ENCODE measurements at places on chromosomes 5 and 9. TPM values are rescaled to one million over a fixed set of nuclear protein-coding genes. Genes with fewer than 3 reads are reported as not detected.

DNA sequence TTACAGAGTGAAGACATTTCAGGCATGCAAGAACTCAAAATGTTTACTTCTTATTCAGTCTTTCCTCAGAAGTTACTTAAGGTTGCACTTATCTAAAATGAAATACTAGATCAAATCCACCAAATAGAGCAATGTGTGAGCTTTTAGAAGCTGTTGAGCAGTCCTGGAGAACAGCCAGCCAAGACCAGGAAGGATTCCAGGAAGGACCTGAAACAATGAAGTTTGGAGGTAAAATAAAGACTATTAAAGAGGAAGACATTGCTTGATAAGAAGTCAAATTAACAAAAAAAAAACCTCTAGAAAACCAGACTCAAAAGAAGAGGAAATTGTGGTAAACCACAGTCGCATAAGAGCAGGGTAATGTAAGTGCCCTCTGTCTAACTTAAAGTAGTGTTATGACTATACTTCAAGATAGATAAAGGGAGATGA, 156.2 kb upstream of the S1PR3 start:
- no peak for DNase-seq
- peaks cover 47% of the 10 kb centered on the region for H3K27me3 ChIP-seq
- peak overlapping the region; percentile 20 for H3K27ac ChIP-seq
- no peaks in the 10 kb centered on the region for H3K36me3 ChIP-seq
- peaks cover 7% of the 10 kb centered on the region for H3K4me1 ChIP-seq

DNA sequence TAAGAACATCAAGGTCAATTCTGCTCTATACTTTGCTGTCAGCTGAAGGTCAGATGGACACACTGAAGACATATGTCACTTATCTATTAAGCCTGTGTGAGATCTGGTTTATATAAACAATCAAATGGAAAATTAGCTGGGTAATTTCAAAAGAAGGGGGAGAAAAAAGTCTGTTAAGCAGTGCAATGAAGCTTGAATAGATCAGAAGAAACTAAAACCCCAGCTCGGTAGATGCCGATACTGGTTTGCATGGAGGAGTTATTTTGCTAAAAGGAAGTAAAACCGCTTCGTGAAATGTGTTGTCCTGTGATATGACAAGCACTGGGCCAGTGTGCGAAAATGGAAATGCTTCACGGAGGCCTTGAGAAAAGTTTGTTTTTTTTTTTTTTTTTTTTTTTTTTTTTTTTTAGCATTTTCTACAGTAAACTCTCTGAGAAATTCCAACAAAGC, 148.8 kb downstream of the MEF2C start:
- H3K27me3 ChIP-seq, result peaks cover 3% of the 10 kb centered on the region
- no peak overlapping the region for H3K27ac ChIP-seq
- no peaks in the 10 kb centered on the region for H3K36me3 ChIP-seq

DNA sequence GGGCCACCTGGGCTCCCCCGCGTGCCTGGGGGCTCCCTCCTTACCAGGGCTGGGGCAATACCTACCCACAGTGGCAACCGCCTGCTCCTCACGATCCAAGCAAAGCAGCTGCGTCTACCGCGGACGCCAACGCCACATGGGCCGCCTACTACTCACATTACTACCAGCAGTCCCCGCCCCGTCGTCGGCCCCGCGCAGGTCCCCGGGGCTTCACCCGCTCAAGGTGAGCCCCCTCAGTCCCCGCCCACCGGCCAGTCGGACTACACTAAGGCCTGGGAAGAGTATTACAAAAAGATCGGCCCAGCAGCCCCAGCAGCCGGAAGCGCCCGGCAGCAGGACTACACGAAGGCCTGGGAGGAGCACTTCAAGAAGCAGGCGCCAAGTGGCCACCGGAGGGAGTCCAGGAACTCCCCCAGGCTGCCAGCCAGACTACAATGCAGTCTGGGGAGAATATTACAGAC, 106.0 kb upstream of the MTAP start:
- H3K27ac ChIP-seq, result no peak overlapping the region
- no peak overlapping the region for H3K4me3 ChIP-seq
- no peak for DNase-seq
- H3K27me3 ChIP-seq, result peaks cover 5% of the 10 kb centered on the region
- H3K36me3 ChIP-seq, result no peaks in the 10 kb centered on the region
- H3K4me1 ChIP-seq, result no peaks in the 10 kb centered on the region

DNA sequence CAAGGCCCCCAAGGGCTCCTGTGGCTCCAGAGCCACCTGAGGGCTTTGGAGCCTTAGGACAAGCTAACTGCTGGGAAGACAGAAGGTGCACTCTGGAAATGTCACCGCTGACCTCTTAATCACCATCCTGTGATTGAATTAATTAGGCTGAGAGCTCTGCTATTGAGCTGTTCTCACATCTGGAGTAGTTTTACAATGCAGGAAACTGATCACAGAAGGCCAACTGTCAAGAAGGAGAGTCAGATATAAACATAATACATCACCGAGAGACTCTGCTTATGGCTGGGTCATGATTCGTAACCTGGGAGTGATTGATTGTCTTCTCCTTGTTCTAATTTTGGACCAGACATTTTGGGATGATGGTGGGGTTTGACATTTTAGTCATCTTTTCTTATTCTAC, 226.1 kb downstream of the SLIT3 start:
- no peak overlapping the region for H3K4me3 ChIP-seq
- H3K27me3 ChIP-seq, result peaks cover 4% of the 10 kb centered on the region
- no peaks in the 10 kb centered on the region for H3K36me3 ChIP-seq
- DNase-seq, result no peak

GRCh38 chr5:57692582-57693487, 210.2 kb upstream of the ACTBL2 start:
- no peak for DNase-seq
- peaks cover 2% of the 10 kb centered on the region for H3K27me3 ChIP-seq
- no peak overlapping the region for H3K4me3 ChIP-seq

DNA sequence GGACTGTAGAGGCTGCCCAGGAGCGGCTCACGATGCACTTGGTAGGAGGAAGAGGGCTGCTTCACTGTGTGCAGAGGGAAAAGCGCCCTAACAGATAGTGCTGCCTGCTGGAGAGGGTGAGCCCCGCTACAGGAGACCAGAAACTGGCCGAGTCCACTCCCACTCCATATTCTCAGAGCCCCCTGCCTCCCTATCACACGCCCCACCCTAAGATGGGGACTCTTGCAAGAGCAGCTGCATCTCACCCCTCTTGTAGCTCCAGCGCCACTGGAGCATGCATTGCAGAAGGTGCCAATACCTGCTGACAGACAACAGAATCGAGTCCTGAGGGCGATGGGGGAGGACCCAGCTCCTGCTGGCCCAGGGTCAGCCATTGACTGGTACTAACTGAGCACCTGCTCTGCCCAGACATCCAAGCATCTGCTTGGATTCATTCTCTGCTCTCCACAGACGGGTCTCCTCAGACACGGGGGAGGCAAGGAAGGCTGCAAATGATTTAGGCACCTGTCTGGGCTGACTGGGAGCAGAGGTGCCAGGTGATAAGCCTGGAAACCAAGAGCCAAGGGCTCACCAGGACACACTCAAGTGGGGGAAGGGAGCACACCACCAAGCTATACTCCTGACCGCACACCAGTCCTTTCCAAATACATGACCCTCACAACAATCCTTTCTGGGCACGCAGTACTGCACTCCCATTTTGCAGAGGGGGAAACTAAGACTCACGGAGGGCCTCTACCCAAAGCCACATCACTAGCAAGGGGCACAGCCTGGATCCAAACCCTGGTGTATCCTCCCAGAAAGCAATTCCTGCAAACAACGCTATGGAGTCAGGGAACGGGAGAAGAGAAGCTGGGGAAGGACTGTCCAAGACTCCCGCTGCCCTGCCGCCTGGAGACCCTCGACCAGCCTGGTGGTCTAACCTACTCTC, 1.6 kb downstream of the BICD2 start:
- H3K4me3 ChIP-seq, result peak overlapping the region; percentile 98
- DNase-seq, result no peak
- H3K27ac ChIP-seq, result peak overlapping the region; percentile 19

GRCh38 chr5:132435886-132436285, 54.7 kb downstream of the IRF1 start:
- DNase-seq, result no peak
- peak overlapping the region; percentile 36 for H3K27ac ChIP-seq
- peaks cover 35% of the 10 kb centered on the region for H3K36me3 ChIP-seq

Gene CNTNAP3
- total RNA-seq, result not detected

Gene SH3TC2
- total RNA-seq, result not detected

Gene MARVELD2
- total RNA-seq, result 0.32 TPM

Gene TLX3
- total RNA-seq, result not detected

Gene CYSTM1
- total RNA-seq, result 17.2 TPM

Gene IER5L
- 14.4 TPM for total RNA-seq

Data from activated T-helper 1 cell treated with anti-CD3 and anti-CD28 coated beads, Interleukin-12 subunit alpha, Interleukin-12 subunit beta, Interleukin-2, Interleukin-4 antibody, amounts not matched to agents 30 ng/mL and 10 ng/mL and 1 ng/mL, durations not matched to agents 14 hours and 24 hours and 36 hours (primary cell).